Sciatic nerve (tissue), 2 donors: ENCODE measurements at places on chromosomes 2 and 18. TPM values are rescaled to one million over a fixed set of nuclear protein-coding genes. Genes with fewer than 3 reads are reported as not detected.

The PSD4 gene
- 20.3 TPM for total RNA-seq

The ZNF396 gene
- total RNA-seq = 4.1 TPM

The SERPINB13 gene
- total RNA-seq = not detected

The FKBP1B gene
- 11.1 TPM for total RNA-seq

The LIPT1 gene
- 12.1 TPM for total RNA-seq

The PRPF40A gene
- 88.8 TPM for total RNA-seq

The TCF7L1 gene
- total RNA-seq = 26.9 TPM

The GTF2A1L gene
- total RNA-seq = 1.4 TPM

The ATRAID gene
- total RNA-seq = 92.1 TPM

The ADAM17 gene
- 49.1 TPM for total RNA-seq
